AG08395 (cell line): ENCODE measurements at places on chromosomes 13 and 19.

- no peak for DNase-seq
Observed at GRCh38 chr13:79402074-79402635, 3.9 kb downstream of the RBM26 start.

DNA sequence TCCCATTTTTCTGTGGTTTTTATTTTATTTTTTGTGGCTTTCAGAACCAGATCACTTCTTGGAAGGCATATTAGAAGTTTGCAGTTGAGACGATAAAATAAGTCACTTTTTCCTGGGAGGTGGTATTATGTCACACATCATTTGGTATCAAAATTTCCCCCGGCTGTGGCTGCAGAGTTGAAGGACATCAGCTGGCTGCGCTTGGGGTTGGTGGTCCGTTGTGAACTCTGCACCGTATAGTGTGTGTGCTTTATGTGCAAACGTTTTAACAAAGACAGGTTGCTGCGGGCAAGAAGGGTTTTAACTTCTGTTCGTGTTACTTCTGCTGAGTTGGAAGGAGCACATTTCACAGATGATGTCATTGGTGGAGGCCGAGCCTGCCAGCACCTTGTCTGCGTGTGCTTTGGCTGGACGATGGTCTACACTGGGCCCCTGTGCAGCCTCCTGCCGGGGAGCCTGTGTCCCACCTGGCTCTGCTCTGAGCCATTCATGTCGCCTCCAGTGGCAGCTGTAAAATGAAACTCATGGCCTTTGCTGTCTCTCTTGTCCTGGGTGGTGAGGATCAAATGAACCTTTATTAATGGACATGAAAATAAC, 9.6 kb downstream of the ATP11A start:
- DNase-seq, result no peak

- peak; percentile 25 for DNase-seq
Observed at GRCh38 chr19:44212866-44213346, 574 bp downstream of the ZNF227 start.

GRCh38 chr13:43935878-43936277, 56.2 kb downstream of the LACC1 start:
- peak; percentile 66 for DNase-seq

DNA sequence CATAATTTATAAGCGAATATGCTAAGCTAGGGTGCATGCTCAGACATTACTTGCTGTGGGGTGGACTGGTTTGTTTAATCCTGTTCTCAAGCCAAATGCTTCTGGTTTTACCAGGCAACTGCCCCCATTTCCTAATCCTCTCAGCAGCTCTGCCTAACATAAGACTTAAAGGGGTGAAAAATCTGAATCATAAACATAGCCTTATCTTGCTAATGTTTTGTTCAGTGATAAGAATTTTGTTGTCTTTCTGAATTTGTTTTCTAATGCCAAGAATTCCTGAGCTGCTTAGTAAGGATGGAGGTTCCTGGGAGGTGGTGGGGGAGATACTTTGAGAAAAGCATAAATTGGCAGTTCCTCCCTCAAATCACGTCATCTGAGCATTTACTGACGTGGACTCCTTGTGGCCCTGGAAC, 42.7 kb downstream of the ING1 start:
- no peak for DNase-seq

DNA sequence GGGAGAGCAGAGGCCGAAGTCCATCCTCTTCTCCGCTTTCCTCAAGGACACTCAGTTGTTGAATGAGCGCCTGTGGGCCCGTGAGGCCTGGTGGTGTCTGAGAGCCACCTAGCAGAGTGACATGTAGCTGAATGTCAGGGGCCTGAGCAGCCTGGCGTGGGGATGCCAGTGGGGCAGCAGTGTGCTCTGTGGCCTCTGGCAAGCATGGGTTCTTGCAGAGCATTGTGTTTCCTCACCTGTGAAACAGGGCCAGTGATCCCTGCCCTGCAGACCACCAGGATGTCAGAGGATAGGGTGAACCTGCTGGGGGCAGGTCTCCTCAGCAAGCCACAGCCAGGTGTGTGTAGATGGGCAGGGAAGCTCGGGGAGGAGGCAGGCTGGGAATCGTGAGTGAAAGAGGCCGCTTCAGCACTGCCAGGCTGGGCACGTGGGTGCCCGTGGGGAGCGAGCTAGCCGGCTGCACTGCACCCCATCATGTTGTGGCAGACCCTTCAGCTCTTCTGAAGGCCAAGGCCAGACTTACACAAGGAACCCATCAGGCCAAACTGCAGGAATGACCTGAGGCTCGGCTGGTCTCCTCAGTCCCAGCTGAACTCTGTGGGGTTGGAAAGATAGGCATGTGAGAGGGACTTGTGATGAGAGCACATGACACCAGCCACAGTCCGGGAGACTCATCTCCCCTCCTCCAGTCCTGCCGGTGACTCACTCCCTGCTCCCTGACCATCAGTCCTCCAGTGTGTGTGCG, 5.0 kb downstream of the PPP1R37 start:
- DNase-seq, result peak; percentile 98

GRCh38 chr13:67619351-67619994, 389.3 kb upstream of the PCDH9 start:
- peak; percentile 8 for DNase-seq

DNA sequence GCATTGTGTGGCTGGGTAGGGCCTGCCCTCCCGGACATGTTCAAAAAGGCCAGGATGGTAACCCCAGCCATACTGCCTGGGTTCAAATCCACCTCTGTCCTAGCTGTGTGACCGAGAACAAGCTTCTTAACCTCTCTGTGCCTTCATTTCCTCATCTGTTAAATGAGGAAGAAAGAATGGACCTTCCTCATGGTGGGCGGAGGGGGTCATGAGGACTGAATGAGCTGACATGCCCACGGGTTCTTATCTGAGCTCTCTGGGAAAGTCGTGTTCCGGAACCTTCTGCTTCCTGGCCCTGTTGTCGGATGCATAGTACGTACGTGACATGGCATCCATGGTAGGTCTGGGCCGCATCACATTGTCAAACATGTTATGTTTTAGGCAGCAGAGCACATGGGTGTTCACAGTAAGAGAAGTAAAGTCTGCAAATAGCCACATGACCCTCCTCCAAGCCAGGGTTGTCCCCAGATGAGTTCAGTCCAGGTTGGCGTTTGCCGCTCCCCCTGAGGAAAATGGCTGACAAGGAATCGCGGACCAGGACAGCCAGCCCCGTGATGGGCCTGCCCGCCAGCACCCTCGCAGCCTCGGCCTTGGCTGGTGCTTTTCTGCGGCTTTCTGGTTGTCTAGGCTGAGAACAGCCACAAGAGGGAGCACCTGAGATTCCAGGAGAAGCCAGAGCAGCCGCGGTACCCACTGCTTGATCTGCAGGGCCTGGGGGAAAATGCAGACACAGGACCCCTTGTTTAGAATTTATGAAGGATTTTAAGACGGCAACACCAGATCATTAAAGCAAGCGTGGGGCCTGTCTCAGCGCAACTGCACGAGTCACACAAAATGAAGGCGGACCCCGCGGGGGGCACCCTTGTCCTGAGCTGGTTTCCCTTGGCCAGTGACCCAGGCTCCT, 2.4 kb upstream of the NTN5 start:
- DNase-seq, result peak; percentile 93

- no peak for DNase-seq
Observed at GRCh38 chr19:55149078-55150003, at the start of gene TNNT1. Gene TNNT1 (minus strand): TSS chr19:55149206. CDS start chr19:55147157, 2,049 bp downstream.

DNA sequence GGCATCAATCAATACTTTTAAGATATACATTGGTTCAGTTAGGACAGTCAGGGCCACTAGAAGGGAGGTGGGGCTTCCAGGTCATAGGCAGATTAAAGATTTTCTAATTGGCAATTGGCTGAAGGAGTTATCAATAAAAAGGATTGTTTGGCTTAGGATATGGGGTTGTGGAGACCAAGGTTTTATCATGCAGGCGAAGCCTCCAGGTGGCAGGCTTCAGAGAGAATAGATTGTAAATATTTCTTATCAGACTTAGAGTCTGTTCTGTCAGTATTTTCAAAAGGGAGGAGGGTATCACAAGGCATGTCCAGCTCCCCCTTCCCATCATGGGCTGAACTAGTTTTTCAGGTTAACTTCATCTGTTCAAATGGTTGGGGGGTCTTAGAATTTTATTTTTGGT, 77.4 kb upstream of the FARP1 start:
- no peak for DNase-seq

DNA sequence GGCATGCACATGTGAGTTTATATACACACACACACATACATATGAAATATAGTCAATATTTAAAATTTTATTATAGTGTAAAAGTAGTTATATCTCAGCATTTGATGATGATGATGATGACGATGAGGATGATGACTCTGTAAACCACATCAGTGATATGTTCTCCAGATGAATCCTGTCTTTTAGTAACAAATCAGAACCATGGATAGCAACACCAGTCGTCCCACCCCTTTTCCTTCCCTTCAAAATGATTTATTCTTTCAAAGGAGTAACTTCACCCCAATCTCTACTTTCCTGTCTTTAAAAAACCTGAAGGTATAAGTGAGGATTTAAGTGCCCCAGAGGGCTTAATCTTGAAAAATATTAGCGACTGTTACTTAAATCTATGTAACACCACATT, 74.1 kb downstream of the DCLK1 start:
- DNase-seq, result peak; percentile 13

DNA sequence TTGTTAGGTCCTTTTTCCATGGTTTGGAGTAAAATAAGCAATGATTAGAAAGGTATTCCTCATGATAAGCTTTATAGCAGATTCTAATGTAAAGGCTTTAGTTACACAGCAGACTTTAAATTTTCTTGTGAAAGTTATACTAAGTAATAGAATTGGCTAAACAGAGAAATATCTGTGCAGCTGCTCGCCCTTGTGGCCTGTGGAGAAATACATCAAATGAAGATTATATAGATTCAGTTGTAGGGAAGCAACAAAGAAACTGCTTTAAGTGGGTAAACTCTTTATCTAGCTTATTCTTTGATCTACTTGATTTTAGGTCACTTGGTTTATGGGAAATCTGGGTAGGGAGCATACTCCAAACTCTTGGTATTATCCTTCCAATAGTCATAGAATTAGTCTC, 1269.7 kb upstream of the SPRY2 start:
- no peak for DNase-seq

DNA sequence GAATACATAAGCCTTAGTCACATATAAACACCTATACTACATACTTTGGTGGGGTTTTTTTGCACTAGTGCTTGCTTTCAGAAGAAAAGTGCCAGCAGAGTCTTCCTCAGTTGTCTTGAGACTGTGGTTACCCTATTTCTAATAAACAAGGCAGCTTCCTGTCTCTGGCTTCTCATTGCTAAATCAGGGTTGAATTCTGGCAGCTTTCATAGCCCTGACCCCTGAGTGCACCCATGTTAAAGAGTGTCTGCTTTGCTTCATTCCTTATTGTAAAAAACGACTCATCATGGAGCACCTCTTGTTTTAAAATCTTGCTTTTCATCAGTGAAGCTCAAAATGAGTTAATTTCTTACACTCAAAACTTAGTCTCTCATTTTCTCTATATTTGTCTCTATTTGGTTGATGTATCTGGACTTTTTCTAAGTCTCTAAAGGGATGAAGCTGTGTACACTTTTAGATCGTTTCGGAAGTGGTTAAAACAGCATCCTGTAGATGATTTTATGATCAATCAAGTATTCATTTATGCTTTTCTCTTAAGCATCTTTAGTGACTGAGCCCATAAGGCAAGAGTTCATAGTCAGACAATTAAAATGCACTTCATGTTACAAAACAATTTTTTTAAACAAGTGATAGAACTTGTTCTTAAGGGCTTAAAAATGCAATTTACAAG, 72.1 kb downstream of the KLF12 start:
- peak; percentile 21 for DNase-seq

DNA sequence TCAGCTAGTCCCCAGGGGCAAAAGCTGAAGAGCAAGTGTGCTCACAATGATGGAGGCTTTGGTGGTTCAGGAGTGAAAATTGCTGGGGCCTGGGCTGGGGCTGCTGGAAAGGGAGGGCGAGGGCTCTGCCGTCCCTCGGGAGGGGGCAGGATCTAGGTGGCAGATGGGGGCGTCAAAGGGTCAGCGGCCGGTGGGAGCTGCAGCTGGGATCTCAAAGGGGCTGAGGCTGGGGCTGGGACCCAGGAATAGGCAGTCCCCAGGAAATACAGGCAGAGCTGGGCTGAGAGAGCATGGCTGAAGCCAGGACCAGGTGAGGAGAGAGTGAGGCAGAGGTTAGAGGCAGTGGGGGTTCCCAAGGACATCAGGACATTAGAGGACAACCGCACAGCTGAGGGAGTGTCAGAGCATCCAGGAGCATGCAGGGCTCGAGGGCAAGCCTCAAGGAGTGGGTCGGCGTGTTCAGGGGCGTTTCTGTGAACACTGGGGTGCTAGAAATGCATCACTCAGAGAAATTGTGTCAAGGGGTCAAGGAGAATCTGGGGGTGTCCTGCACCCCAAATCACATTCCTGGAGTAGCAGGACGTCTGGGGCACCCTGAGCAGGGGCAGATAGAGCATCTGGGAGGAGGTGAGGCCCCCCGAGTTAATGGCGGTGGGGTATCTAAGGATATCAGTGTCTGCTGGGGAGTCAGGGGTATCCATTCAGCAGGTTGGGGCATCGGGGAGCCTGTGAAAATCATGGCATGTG, 1.2 kb upstream of the SYNE4 start:
- DNase-seq, result no peak

DNA sequence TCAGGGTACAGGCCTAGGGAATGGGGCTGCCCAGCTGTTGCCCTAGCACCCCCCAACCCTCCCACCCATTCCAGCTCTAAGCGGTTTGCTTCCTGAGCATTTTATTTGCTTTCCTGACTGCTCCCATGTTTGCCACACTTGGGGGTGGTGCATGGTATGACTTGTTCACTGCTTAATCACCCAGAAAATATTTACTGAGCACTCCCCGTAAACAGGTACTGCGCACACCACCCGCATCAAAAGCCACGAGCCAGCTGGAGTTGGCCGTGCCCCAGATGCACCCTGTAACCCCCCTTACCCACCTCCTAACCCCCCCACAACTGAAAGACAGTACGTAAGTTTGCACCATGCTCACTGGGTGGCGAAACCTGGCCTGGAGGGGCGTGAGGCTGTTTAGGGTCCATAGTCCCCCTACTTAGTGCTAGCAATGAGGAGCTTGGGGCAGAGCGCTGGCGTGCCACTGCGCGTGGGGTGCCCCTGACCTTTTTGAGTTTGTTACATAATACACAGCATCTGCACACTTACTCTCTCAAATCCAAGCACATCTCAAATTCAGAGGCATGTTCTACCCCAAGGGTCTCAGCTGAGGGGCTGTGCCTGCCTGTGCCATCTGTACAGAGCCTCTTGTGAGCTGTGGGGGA, 29.8 kb downstream of the DPF1 start:
- no peak for DNase-seq

DNA sequence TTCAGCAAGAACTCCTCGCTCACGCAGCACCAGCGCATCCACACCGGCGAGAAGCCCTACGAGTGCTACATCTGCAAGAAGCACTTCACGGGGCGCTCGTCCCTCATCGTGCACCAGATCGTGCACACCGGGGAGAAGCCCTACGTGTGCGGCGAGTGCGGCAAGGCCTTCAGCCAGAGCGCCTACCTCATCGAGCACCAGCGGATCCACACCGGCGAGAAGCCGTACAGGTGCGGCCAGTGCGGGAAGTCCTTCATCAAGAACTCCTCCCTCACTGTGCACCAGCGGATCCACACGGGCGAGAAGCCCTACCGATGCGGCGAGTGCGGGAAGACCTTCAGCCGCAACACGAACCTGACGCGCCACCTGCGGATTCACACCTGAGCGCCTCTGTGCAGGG, 20.6 kb upstream of the SMIM17 start:
- no peak for DNase-seq
